A549 (cell line): ENCODE measurements at places on chromosomes 11 and 22. TPM values are rescaled to one million over a fixed set of nuclear protein-coding genes. Genes with fewer than 3 reads are reported as not detected.

DNA sequence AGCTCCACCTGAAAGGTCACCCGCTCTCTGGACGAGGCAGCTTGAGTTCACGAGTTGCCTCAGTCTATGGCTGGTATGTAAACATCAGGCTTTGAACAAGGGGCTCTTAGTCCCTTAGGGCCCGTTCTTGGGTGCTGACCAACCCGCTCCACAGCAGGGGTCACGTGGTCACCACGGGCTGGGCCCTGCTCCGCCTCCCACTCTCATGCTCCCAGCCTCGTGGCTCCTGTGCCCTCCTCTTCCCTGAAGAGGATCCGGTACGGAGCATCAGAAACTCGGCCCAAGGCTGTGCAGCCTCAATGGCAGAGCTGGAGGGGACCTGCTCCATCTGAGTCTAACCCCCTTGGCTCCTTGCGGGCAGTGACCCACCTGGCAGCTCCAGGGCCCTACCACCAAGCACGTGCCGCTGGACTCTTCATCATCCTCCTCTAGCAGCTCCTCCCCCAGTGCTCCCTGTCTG lies 54.2 kb upstream of the TTLL12 start:
- no peak for DNase-seq

DNA sequence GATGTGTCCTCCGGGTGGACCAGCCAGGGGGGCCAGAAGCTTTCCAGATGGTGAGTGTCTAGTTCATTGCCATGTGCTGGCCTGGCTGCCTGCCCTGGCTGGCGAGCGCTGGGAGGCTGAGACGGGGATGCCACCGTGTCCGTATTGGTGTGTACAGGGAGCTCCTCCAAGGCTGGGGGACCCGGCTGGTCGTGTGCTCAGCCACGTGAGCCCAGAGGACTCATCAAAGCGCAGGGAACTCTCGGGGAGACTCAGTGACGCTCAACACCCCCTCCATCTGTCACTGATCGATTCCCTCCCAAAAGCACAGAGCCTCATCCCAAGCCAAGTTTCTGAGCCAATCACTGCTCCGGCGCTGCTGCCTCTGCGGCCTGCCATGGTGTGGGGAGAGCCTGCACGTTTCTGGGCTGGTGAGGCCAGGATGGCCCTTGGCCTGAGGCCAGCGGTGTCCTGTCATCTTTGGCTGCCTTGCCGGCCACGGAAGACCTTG lies 423.7 kb downstream of the SHANK2 start:
- DNase-seq: no peak

GRCh38 chr11:63007920-63008319 lies 7.7 kb downstream of the SLC22A8 start:
- no peak for DNase-seq

GRCh38 chr11:110075105-110075846 lies 17.9 kb upstream of the ZC3H12C start:
- no peak for DNase-seq

GRCh38 chr11:59822989-59823566 lies 12.5 kb upstream of the MRPL16 start:
- peak; percentile 32 for DNase-seq

DNA sequence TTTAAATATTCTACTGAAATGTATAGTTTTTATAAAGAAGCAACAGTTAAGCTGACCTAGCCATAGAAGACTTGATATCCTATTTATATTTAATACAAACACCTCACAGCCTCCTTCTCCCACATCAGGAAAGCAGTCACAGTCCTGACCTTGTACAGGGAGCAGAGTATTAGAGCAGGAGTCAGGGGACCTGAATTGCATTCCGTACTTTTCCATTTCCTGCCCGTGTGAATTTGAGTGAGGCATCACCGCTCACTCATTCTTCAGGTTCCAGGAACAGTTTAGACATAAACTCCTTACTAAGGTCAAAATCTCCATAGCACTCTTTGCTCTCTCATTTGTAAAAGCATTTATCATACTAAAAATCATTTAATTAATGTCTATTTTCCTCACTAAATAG lies 482.5 kb upstream of the FAT3 start:
- no peak for DNase-seq

DNA sequence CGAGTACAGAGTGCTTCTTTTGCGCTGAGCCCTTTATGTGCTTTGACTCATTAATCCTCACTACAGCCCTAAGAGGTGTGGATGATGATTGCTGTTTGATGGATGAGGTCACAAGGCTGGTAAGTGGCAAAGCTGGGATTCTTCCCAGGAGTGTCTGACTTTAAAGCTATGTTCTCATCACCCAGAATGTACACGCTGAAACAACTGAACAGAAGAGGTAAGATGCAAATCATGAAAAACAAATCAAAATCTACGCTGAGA lies 37.7 kb upstream of the CREB3L1 start:
- DNase-seq: no peak

The MMP13 gene
- polyA plus RNA-seq: not detected in 3 replicates

The SFI1 gene
- 16.1 to 18.4 TPM (median 17.9 TPM) in 3 replicates for polyA plus RNA-seq

The APOL1 gene
- 5.2 to 7.6 TPM (median 6.5 TPM) in 3 replicates for polyA plus RNA-seq

- DNase-seq: no peak
Observed at GRCh38 chr22:20810645-20811044, 36.7 kb downstream of the SERPIND1 start.

The GALR3 gene
- not detected in 3 replicates for polyA plus RNA-seq

- no peak for DNase-seq
Observed at GRCh38 chr22:50531546-50531961, 1.7 kb upstream of the TYMP start.

GRCh38 chr11:132779497-132779896 lies 752.8 kb downstream of the OPCML start:
- DNase-seq: no peak

DNA sequence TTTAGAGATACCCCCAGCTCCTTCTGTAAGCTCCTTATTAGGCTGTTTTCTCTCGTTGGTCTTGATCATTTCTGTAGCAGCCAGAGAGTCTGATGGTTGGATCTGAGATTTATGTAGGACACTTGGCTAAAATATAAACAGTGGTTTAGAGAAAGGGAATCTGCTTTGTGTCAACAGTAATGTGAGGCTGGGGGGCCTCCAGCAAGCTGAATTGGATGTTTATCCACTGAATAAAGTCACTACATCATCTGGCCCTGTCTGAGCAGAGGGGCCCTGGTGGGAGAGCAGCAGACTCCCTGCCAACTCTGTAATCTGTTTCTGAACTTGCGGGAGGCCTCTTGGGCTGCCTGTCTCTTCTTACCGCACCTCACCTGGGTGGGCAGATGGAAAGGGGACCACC lies 328.5 kb upstream of the PLET1 start:
- no peak for DNase-seq

The OR8K5 gene
- polyA plus RNA-seq: not detected in 3 replicates

GRCh38 chr22:20186183-20186870 lies 35.5 kb upstream of the CCDC188 start:
- DNase-seq: no peak

- peak; percentile 25 for DNase-seq
Observed at GRCh38 chr11:117823294-117823945, 1.1 kb downstream of the FXYD2 start.

DNA sequence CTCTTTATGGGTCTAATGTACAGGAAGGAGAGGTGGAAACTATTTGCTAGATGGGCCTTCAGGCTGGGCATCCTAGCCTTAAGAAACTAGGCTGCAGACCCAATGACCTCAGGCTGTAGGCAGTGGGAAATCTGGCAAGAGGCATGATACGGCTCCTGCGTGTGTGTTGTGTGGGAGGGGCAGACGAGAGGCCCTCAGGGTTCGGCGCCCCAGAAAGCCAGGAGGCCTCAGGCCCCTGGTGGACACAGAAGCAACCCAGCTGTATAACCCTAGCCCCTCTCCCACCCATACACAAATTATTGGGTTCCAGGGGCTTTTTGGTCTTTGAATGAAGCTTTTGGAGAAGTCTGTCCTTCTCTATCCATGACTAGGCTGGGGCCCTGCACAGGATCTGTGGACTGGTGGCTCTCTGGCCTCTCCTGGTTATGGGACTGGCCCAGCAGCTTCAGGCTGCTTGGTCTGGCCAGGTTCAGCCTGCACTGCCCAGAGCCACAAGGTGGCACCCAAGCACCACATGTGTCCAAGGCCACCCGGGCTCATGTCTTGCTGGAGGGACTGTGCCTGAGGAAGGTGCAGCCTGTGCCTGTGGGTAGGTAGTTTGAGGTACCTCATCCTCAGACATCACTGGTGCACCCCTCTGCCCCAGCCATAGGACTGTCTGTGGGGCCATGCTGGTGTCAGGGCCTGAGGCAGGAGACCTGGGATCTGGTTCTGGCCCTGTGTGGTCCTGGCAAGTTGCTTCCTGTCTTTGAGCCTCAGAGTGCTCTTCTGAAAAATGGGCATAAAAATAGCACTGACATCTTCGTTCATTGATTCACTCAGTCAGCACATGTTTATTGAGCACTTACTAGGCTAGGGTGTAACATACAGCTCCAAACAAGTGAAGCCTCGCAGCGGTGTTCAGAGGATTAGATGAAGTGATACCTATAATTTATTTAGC lies 87.5 kb downstream of the RRM1 start:
- peak; percentile 78 for DNase-seq

DNA sequence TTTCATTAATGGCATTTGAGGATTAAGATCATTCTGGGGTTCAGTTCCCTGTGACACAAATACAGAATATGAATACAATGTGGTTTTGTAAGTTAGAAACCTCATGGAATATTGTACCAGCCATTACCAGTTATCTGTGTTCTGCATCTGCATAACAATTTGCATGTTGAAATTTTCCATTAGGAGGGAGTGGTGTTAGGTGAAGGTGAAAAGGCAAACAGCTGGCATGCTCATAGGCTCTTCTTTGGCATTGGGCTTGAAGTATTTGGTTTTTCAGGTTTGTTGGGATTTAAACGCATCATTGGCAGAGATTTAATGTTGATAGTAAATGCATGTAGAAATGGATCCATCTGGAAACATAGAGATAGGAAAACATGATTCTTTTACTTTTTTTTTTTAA lies 18.6 kb downstream of the RTN3 start:
- DNase-seq: no peak

The NCF4 gene
- polyA plus RNA-seq: not detected in 3 replicates

GRCh38 chr11:34667810-34668582 lies 47.1 kb downstream of the EHF start:
- DNase-seq: no peak

DNA sequence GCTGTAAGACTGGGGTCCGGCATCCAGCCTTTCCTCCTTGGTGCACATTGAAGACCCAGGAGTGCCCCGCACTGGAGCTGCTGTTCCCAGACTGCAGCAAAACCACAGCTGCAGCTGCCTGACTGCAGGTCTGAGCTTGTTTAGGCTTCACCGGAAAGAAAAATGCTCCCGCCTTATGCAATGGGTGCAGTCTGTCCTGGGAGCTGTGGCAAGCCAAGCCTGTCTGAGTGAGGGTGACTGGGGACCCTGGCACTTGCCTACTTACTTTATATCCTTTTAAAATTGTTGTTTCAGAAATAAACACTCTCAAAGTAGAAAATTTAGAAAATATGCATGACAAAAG lies 23.3 kb upstream of the CD44 start:
- no peak for DNase-seq

The C11orf65 gene
- 0.16 to 0.38 TPM (median 0.19 TPM) in 3 replicates for polyA plus RNA-seq

DNA sequence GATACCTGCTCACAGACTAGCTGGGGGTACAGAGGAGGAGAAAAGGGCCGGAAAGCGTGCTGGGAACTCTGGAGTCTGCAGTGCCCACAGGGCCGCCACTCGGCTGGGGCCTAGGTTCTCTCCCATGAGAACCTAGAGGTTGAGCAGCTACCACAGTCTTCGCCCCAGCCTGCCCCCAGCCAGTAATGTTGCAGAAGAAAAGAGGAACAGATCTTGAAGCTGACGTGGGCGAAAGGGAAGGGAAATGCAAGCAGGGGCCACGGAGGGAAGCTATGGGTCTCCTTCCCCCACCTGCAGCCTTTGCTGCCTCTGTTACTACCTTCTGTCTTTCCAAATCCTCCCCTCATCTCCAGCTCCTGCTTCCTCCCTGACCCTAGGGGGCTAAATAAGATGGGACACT lies 28.8 kb upstream of the P2RY2 start:
- DNase-seq: no peak

- no peak for DNase-seq
Observed at GRCh38 chr22:42721045-42721434, 370 bp upstream of the A4GALT start.

- DNase-seq: no peak
Observed at GRCh38 chr22:26985931-26986782, 328.8 kb downstream of the MIAT start.

DNA sequence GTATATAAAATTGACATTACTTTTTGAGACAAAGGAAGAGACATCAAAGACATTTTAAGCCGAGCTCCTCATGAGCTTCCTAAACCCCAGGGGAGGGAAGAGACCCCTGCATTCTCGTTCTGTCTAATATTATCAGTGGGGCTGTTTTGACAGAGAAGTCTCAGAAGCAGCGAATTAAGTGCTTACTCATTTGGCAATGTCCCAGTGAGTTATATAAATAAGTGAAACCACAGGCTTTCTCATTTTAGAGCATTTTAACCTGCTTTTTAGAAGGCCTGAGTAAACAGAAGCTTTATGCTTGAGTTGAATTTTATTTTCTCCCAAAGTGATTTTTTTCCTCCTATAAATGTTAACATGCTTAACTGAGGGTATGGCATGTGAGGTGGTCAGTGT lies 23.2 kb upstream of the C1QTNF4 start:
- DNase-seq: no peak

GRCh38 chr11:94649964-94650623 lies 82.9 kb downstream of the PIWIL4 start:
- no peak for DNase-seq

- DNase-seq: no peak
Observed at GRCh38 chr11:35563484-35564244, 38.2 kb upstream of the PAMR1 start.

The POTEH gene
- not detected in 3 replicates for polyA plus RNA-seq

The LRRC75B gene
- polyA plus RNA-seq: 5.5 to 8.3 TPM (median 7.1 TPM) in 3 replicates

- no peak for DNase-seq
Observed at GRCh38 chr22:44042249-44043218, 18.4 kb downstream of the PARVB start.

The OR51B5 gene
- polyA plus RNA-seq: 0.06 to 0.10 TPM in 2 of 3 replicates, not detected in the other

DNA sequence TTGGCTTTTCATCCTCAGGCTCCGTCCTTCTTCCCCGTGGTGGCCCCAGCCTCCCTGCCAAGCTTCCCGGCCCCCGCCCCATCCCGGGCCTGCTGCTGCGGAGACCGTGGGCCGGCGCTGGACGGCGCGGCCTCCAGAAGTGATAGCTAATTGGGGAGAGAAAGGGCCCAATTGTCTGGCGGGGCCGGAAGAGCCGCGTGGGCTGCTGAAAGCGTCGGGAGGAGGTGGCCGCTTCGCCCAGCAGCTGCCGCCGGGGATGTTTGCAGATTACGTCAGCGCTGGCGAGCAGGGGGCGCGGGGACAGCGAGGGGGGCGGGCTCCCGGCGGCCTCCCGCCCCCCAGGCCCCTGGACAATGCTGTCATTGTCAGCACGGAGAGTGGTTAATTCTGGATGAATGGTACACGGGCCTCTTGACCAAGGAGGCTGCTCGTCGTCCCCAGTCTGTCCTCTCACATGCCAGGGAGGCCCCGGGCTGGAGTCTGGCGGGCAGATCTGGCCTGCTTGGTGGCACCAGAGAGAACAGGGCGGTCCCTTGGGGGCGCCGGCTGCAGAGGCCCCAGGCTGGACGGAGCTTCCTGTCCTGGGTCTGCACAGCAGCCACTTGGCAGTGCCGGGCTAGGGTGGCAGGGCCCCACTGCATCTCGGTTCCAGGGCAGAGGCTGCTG lies 1.6 kb downstream of the SMIM38 start:
- DNase-seq: no peak

GRCh38 chr11:13465909-13466371 lies 2.9 kb upstream of the BTBD10 start:
- peak; percentile 54 for DNase-seq

The OR52N2 gene
- not detected in 3 replicates for polyA plus RNA-seq

The SLN gene
- polyA plus RNA-seq: 0.72 to 1.3 TPM (median 1.2 TPM) in 3 replicates

The APOBEC3H gene
- polyA plus RNA-seq: 0.39 to 0.45 TPM in 2 of 3 replicates, not detected in the other

The FADS1 gene
- 121 to 205 TPM (median 189 TPM) in 3 replicates for polyA plus RNA-seq

- no peak for DNase-seq
Observed at GRCh38 chr11:35838071-35838470, 105.8 kb upstream of the LDLRAD3 start.

GRCh38 chr11:16184588-16184987 lies 171.8 kb downstream of the SOX6 start:
- peak; percentile 55 for DNase-seq

The UCP3 gene
- polyA plus RNA-seq: 1.5 to 1.8 TPM (median 1.7 TPM) in 3 replicates
